NCI-H1417 (cell line): ENCODE measurements at places on chromosomes 3 and 15.
A peak's percentile ranks its signal among the peaks of the same experiment; 100 is the strongest.

DNA sequence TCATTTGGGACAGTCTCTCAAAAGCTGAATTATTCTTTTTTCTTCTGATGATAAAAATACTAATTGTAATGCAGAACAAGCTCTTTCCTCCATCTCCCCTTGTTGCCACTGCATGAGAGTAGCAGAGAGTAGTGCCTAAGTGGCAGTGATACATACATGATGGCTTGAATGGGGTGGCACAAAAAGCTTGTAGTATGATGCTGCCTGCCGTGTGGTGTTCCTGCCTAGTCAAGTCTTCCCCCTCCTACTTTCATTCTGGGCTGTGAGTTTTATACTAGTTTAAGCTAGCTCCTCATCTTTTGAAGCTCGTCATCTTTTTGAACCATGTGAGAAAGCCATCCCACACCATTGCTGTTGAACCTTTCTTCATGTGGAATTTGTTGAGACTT, 230.5 kb downstream of the NFKBIZ start:
- DNase-seq: no peak

GRCh38 chr3:31321620-31322019, 211.1 kb upstream of the STT3B start:
- DNase-seq: no peak

GRCh38 chr3:129239991-129240390, 9.4 kb upstream of the COPG1 start:
- no peak for DNase-seq

- DNase-seq: no peak
Measured at GRCh38 chr15:48565560-48566482, 79.7 kb downstream of the FBN1 start.

DNA sequence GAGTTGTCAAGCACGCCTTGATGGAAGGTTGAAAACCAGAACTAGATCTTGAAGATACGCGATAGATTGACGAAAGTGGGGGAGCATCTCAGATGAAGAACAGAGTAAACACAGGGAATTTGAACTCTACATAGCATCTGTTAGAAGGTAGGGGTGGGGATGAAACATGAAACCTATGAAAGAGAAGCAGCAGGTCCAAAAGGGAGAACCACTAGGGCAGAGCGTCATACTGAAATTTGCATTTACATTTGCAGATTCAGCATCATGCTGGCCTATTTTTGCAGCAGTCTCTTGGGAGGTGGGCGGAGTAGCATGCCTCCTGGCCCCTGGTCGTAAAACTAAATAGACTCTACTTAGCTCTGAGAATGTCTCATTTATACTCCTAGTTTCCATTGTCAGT, 46.1 kb upstream of the RASGRP1 start:
- no peak for DNase-seq

- DNase-seq: no peak
Measured at GRCh38 chr3:67458408-67458807, 196.0 kb downstream of the SUCLG2 start.

DNA sequence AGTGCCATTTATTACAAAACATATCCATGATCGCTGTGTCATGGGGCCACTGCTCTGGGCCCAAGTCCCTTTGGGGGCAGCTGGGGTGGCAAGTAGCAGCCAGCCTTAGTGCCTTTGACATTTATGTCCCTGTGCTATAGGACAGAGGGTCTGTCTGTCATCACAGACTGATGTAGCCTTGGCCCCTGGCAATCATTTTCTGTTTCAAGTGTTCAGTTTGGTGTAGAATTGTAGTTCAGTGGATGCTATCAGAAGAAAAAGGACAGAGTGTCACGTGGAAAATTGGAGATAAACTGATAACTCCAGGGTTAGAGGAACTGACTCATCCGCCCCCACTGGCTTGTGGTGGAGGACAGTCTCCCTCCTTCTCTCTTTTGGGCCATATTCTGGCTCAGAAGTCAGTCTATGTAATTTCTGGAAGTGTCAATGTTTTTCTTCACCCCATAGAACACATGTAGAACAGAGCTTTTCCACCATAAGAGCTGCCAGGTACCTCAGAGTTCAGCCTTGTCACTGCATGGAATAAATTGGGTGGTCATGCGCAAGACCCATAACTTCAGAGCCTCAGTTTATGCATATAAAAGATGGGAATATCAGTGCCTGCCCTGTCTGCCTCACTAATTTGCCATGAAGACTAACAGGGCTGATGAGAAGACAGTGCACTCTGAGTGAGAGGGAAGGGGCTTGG, 4.5 kb upstream of the MRPS22 start:
- no peak for DNase-seq

DNA sequence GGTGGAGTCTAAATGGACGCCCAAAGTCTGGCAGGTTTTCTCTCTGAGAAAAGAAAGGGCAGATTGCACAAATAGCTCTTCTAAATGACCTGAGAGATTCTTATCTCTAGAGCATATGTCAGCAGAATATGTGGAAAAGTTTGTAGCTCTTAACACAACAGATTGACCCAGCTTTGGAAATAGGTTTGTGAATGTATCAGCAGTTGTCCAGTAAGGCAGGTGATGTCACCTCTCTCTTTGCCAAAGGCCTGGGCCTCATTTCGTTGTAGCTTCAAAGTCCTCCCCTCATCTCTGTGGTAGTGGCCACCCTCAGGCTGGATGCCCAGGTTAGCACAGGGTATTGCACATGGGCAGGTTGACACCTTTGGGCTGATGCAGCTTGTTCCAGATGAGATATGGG, 36.0 kb downstream of the PDIA5 start:
- no peak for DNase-seq

DNA sequence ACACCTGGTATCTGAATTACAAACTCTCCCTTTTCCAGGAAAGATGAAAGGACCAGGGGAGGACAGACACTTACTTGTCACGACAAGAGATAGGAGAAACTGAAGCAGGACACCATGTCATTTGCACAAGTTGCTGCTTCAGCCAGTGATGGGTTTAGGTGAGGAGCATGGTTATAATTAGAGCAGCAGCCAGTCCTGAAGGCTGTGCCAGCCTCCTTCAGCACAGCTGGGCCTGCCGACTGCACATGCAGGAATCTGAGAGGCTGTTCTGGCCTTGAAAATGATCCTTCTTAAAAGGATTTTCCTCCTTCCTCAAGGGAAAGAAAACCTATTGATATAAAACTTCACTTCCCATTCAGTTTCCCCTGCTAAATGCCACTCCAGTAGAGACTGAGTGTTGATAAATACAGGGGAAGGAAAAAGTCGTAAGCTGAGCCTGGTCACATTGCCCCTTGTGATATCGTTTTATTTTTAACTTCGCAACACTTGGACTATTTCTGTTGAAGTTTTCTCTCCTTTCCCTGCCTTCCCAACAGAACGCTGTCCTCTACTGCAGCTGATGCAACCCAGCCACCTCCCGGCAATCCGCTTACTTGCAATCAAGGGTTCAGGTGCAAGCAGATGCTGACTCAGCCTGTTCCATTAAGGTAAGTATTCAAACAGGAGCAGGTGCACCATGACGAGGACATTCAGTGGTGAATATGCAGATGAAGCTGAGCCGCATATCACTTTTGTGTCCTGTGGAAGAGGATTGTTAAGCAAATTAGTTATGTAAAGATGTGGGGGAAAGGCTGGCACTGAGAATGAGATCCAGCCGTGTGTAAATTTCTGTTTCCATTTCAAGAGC, at the start of gene FBXO40:
Gene FBXO40 (plus strand): TSS at position 524 of the 847 bp plus-strand sequence. CDS start 27,197 bp downstream, outside the sequence.
- DNase-seq: peak; percentile 69

- no peak for DNase-seq
Measured at GRCh38 chr3:59418836-59419235, 369.0 kb upstream of the CFAP20DC start.

DNA sequence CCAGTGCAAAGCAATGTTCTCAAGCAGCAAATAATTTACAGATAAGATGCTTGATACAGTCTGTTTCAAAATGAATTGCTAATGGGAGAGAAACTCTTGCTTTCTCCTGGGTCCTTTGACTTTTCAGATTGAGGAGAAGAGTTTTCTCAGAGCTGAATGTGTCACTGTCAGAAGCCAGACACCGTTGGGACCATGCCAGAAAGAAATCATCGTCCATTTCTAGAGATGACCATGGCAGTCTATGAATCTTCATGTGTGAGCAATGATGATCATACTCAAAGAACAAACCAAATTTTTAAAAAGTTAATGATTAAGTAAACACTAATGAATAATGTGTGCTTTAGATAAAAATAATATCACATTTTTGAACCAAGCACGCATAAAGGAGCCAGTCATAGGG, 77.6 kb downstream of the ZNF385D start:
- DNase-seq: no peak
